ENCODE measurements at places on chromosomes 4 and X.

GRCh38 chrX:140572724-140573123, 67.9 kb upstream of the SOX3 start:
- DNase-seq, result no peak

- DNase-seq, result no peak
These were observed 38.6 kb downstream of the RWDD4 start for GRCh38 chr4:183620421-183620820.

GRCh38 chr4:33111117-33111516, 2390.9 kb downstream of the PCDH7 start:
- no peak for DNase-seq

- DNase-seq, result no peak
These were observed 18.6 kb downstream of the AFM start for GRCh38 chr4:73499996-73500765.

- DNase-seq, result no peak
These were observed 41.9 kb upstream of the CBR4 start for GRCh38 chr4:169051761-169052593.

All from esophagus muscularis mucosa (tissue), 4 donors.